Gastrocnemius medialis (tissue), 4 donors: ENCODE measurements at places on chromosomes 12 and 14.

DNA sequence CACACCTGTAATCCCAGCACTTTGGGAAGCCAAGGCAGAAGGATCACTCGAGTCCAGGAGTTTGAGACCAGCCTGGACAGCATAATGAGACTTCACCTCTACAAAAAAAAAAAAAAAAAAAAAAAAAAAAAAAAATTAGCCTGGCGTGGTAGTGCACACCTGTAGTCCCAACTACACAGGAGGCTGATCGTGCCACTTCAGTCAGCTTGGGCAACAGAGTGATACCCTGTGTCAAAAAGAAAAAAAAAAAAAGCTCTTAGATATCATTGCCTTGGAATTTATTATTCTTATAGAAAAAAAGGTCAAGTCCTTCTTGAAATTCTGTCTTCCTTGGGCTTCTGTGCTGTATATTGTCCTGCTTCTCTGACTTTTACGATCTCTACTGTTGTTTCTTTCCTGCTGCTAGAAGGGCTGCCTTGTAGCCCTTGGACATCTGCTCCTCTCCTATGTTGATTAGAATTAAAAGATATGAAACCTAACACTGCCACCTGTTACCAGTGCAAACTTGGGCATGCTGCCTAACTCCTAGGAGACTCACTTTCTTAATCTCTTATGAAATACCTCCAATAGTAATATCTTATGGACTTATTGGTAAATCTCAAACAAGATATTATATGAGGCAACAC lies 5.7 kb downstream of the TMEM19 start:
- no peak for DNase-seq

DNA sequence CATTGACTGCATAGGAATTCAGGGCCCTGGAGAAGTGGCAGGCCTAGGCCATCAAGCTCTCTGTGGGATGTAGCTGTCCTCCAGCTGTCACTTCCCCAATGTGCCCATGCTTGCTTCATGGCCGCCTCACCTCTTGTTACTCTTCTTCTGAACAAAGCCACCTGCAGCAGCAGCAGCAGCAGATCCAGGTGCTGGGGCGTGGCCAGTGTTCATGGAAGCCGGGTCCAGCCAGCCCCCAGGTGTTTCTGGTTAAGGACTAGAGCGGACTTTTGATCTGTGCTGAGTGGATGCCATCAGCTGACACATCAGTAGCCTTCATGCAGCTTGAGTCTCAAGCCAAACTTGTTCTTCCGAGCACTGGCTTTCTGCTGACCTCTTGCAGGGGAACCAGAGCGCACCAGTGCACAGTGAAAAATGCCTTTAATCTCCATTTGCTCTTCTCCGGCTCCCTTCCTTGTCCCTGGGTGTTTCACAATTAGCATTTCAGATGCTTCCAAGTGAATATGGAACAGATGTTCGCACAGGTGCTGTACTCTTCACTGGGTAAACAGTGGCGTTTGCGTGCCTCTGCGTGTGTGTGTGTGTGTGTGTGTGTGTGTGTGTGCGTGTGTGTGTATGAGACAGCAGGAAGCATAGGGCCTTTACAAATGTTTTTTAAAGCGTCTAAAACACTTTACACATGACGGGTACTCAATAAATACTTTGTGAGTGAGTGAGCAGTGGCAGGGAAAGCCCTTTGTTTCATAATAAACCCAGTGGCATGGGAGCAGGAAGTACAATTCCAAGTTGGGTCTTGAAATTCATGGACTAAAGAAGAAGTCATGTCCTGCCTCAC lies 20.1 kb downstream of the TPCN1 start:
- DNase-seq, result peak; percentile 80

DNA sequence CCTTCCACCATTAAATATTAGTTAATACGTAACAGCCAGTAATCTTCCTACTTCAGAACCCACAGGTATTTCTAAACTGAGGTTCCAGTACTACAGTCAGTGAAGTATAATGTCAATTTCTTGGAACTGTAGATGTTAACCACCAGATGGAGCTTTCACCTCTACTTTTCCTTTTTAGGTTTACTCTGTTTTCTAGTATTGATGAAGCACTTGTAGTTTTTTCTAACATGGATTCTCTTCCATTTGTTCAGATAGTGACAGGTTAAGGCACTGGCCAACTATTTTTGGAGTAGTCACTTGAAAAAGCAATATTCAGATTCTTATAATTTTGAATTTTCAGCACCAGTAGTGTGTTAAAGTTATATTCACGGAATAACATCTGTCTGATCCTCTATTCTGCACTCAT lies 4.6 kb upstream of the SEC23A start:
- no peak for DNase-seq

- DNase-seq, result no peak
Measured at GRCh38 chr14:106681161-106681560, 1154.8 kb downstream of the TMEM121 start.

GRCh38 chr12:87305481-87305880 lies 723.7 kb downstream of the C12orf50 start:
- no peak for DNase-seq

DNA sequence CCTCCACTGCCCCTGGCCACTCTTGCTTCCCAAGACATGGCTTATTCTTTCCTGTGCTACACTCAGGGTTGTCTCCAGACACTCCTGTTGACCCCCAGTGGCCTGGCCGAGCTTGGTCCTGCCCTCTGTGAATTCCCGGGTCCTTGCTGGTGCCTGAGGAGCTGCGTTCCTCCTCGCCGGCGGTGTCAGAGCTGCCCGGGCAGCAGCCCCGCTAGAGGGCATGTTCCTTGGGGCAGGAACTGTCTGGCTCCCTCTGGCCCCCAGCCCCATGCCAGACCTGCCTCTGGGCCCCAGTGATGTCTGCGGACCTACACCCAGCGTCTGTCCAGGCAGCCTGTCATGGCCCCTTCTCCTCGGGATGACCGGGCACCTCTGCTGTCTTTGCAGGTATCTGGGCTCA lies 68.4 kb downstream of the AACS start:
- DNase-seq, result no peak

DNA sequence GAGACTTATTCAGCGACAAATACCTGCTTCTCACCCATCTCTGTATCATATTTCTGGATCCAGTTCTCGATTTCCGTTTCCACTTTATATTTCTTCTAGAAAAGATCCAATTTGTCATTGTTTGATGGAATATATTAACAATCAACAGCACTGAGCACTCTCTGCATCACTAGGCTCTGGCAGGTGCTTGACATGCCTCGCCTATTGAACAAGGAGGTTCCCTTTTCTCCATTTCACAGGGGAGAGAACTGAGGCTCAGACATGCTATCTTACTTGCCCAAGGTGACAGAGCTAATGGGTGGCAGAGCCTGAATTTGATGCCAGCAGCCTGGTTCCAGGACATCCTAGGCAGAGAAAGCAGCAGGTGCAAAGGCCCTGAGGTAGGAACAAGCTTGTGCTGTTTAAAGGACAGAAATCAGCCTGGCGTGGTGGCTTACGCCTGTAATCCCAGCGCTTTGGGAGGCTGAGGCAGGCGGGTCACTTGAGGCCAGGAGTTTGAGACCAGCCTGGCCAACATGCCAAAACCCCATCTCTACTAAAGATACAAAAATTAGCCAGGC lies 12.1 kb downstream of the RITA1 start:
- no peak for DNase-seq

DNA sequence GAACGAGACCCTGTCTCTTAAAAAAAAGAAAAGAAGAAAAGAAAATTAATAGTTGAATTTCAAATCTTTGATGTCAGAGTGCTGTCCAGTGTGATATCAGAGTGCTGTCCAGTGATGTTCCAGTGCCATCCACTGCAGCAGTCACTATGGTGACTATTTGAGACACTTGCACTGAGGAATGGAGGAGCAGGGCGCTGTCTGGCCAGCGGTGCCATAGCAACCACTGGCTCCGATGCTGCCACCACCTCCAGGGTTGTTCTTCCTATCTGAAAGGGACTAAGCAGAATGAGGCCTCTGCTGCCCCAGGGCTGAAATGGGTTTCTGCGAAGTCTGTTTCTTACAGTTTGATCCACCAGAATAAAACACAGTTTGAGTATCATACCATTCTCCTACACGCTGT lies 272.9 kb downstream of the NUAK1 start:
- no peak for DNase-seq

DNA sequence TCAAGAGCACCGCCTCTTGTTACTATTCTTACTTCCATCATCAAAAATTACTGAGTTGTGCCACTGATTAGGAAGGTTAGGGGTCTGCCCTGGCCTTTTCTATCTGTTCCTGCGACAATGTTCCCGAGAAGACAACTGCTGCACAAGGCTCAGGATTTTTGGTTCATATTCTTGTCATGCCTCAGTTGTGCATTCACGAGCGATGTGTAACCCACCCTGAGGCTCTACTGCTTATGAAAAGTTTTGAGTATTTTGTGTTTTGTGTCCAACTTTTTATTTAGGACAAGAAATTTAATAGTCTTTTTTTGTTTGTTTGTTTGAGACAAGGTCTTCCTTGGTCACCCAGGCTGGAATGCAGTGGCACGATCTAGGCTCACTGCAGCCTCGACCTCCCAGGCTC lies 23.1 kb upstream of the LGALS3 start:
- DNase-seq, result no peak

DNA sequence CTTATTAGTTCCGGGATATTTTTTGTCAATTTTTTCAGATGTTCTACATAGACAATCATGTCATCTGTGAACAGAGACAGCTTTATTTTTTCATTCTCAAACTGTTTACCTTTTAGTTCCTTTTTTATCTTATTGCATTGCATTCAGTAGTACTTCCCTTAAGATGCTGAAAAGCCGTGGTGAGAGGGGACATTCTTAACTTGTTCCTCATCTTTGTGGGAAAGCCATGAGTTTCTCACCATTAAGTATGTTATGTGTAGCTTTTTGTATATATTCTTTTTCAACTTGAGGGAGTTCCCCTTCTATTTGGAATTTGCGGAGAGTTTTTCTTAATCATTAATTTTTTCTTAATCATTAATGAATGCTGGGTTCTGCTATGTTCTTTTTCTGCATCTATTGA lies 1727.1 kb upstream of the SEL1L start:
- DNase-seq, result no peak

DNA sequence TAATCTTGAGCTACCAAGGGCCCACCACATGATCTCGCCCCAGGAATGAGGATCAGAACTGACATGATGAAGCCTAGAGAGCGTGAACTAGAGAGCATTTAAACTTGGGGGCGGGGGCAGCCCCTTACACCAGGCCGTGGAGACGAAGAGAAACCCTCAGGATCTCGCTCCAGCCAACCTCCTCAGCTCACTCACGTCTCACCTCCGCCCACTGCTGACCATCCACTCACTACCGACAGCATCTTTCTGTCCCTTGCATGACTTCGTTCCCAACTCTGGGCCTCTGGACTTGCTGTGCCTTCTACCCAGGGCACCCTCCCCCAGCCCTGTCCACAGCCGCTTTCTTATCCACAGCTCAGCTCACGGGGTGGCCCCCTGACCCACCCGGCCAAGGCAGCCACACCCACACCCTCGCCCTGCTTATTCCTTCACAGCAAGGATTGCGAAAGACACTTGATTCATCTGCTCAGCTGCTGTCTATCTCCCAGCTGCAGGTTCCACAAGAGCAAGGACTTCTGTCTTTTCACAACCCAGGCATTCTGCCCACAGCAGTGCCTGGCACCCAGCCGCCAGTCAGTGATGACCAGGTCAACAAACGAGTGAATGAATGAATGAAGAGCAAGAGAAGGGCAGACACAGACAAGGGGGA lies 6.4 kb downstream of the STX2 start:
- no peak for DNase-seq

DNA sequence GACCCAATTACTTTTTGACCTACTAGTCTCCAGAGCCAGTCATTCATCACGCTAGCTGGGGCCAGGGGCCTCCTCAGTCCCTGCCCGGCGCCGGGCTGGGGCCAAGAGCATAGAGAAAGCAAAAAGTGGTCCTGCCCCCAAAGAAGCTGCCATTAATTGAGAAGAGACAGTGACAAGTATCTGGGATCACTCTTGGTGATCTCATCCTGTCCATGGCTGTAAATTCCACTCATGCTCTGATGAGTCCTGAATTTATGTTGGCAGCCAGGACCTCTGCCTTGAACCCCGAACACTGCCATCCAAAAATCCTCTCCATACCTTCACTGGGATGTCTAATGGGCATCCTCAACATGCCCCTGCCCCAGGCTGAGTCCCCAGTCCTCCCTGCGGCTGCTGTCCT lies 34.4 kb upstream of the DLK1 start:
- no peak for DNase-seq

DNA sequence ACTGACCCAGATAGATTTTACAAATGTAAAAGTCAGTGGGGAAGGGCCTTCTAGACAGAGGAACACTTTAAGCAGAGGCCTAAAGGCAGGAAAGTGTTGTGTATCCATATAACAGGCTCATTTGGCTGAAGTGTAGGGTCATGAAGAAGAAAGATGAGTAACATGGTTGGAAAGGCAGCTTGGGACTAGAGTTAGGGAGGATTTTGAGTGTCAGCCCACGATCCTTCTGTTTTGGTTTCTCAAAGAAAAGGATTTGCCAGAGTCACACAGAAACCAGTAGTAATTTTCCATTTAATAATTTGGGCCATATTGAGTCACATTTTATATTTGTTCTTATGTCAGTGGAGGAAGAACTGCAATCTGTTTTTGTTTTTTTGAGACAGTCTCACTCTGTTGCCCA lies 76.4 kb downstream of the ZC3H14 start:
- DNase-seq, result no peak

GRCh38 chr14:95769976-95770375 lies 56.1 kb upstream of the TCL1A start:
- DNase-seq, result no peak

DNA sequence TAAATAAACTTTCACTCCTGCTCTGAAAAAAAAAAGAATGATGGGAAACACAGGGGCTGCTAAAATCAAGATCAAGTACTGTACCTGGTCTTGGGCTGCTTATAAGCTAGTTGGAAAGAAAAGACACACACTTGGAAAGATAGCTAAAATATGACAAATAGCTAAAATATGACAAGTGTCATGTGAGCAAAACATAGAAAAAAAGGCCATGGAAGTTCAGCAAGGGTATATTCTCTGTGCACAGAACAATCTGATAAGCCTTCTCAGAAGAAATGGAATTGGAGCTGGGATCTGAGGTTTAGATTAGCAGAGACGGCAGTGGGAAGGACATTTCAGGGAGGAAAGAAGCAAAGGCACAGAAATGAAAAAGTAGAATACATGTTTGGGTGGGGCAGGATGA lies 126.2 kb upstream of the PMCH start:
- no peak for DNase-seq

DNA sequence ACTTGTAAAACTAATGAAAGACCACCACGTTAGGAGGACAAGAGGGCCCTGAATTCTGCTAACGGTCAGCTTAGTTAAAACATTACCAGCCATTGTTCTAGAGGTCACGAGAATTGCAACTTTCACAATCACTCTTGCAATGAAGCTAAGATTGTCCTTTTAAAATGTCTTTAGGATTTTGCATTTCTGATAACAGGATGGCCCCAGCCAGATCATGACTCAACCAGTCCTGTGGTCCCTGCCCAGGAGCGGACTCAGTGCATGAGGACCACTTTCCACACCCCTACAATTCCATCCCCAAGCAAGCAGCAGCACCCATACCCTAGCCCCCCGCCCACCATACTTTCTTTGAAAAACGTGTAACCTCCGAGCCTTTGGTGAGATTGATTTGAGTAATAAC lies 28.7 kb downstream of the HSP90AA1 start:
- no peak for DNase-seq

- DNase-seq, result no peak
Measured at GRCh38 chr12:91846466-91847055, 299.1 kb downstream of the BTG1 start.
